ENCODE measurements at places on chromosomes 2 and 18.

- no peak for DNase-seq
These were observed 413.6 kb downstream of the PTH2R start for GRCh38 chr2:208820014-208820688.

- no peak for DNase-seq
These were observed 42.4 kb upstream of the COL5A2 start for GRCh38 chr2:189221811-189222467.

- DNase-seq, result no peak
These were observed 104.3 kb downstream of the KYNU start for GRCh38 chr2:142981756-142982155.

DNA sequence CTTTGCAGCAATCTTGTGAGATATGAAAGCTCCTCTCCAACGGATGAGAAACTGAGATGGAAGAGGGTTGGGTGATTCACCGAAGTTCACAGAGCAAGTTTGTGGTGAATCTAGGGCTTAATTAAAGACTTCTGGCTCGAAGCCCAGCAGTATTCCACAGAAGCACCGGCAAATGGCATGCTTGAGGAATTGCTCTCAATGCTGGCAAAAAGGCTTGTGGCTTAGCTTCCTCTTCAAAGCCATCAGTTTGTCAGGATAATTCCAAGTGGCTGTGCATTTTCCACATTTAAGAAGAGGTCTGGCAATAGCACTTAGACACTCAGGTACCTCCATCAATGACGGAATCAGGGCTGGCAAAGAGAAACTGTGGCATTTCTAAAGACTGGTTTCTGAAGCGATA is 98.7 kb upstream of the SLC66A3 start:
- DNase-seq, result no peak

DNA sequence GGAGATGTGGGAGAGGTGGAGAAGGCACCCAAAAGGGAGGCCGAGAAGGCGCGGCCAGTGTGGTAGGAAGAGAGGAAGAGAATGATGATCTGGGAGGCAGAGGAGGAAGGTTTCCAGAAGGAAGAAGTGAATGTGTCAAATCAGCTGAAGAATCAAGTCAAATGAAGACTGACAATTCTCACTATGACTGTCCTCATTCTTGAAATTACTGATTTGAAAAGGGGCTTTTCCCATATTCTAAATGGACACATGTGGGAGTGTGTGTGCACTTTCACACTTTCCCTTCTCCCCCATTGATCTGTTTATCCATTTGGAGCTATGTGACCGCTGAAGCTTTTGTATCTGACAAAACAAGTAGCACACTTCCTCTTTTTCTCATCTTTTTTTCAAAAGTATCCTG is 6.1 kb downstream of the AFF3 start:
- DNase-seq, result no peak

DNA sequence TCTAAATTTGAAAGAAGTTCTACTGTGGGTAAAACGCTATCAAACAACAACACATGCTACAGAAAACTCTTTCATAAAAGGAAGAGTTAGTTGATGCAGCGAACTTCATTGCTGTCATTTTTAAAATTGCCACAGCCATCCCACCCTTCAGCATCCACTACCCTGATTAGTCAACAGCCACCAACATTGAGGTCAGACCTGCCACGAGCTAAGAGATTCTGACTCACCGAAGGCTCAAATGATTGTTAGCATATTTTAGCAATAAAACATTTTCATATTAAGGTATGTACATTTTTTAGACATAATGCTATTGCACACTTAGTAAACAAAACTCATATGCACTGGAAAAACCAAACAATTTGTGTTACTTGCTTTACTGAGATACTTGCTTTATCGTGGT is 347.1 kb downstream of the CLIP4 start:
- no peak for DNase-seq

- DNase-seq, result no peak
These were observed 44.8 kb downstream of the CDH2 start for GRCh38 chr18:28132084-28132483.

GRCh38 chr2:27054721-27055120 is 3.3 kb downstream of the AGBL5 start:
- no peak for DNase-seq

DNA sequence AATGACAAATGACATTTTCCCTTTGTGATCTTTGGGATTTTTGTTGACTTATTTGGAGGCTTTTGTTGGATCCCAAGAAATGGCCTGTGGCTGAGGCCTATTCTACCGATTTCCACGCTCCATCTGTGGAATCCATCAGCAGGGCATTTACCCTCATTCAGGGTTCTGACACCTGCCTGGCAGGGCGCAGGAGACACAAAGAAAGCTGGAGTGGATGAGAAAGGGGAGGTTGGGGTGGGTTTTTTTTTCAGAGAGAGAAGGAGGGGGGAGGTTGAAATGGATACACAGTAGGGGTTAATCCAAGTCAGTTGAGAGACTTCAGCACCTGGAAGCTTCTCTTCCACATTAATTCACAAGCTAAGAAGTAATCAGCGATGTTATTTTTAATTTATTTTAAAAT is 59.7 kb downstream of the PAX3 start:
- no peak for DNase-seq

GRCh38 chr2:208118918-208119317 is 5.4 kb downstream of the CRYGD start:
- no peak for DNase-seq

DNA sequence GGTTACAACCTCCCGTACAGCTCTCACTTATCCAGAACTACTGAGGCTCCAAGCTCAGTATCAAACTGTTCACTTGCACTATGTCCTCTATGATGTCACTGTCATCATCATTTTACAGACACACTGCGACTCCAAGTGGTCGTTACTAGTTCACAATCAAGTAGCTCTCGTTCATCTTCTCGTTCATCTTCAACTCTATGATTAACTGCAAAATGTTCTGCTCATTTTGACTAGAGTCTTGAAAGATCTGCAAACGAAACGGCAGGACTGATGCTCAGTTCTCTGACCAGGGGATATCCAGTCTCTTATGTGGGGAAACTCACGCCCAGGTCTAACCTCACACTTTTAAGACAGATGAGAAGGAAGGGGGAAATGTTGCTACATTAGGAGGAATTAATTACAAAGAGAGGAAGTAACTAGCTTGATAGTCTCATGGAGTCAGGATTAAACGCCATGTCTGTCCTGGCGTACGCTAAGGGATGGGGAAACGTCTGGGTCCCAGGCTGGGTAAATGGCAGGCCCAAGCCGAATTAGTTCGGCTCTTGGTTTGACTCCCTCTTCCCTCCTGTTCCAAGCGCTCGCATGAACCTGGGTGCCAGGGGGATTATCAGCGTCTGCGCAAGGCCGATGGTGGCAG is 794 bp upstream of the CHCHD5 start:
- no peak for DNase-seq
